Caki2 (cell line): ENCODE measurements at places on chromosomes 6 and 20. TPM values are rescaled to one million over a fixed set of nuclear protein-coding genes. Genes with fewer than 3 reads are reported as not detected.

The KHDC1 gene
- total RNA-seq, result 0.14 and 3.3 TPM in 2 replicates

The HTR1B gene
- total RNA-seq, result not detected in 2 replicates

The NMBR gene
- total RNA-seq, result not detected in 2 replicates

The DNAH8 gene
- not detected in 2 replicates for total RNA-seq

The WFDC12 gene
- not detected in 2 replicates for total RNA-seq

The SAMD10 gene
- 0.95 and 1.2 TPM in 2 replicates for total RNA-seq

The SGK2 gene
- total RNA-seq, result 40.6 and 45.5 TPM in 2 replicates

The POLH gene
- 23.5 and 39.0 TPM in 2 replicates for total RNA-seq

The FAM209A gene
- not detected in 2 replicates for total RNA-seq

The PNISR gene
- total RNA-seq, result 7.1 and 11.8 TPM in 2 replicates

The NFKBIL1 gene
- total RNA-seq, result 52.6 and 56.1 TPM in 2 replicates

The FAM120B gene
- total RNA-seq, result 6.3 and 10.1 TPM in 2 replicates

The TCF19 gene
- total RNA-seq, result 34.9 and 37.6 TPM in 2 replicates

The CUTA gene
- 303 and 346 TPM in 2 replicates for total RNA-seq

The TMEM217 gene
- 0.74 TPM in 1 of 2 replicates, not detected in the other for total RNA-seq

The DUSP15 gene
- 3.9 TPM in 1 of 2 replicates, not detected in the other for total RNA-seq

The BNIP5 gene
- total RNA-seq, result not detected in 2 replicates

The PDE7B gene
- total RNA-seq, result 0.07 and 0.14 TPM in 2 replicates

The DDO gene
- total RNA-seq, result 2.1 and 6.9 TPM in 2 replicates

The EPPIN gene
- total RNA-seq, result not detected in 2 replicates

The HLA-DRA gene
- total RNA-seq, result not detected in 2 replicates

The COL9A3 gene
- not detected in 2 replicates for total RNA-seq

The LY86 gene
- total RNA-seq, result not detected in 2 replicates

The PTGIS gene
- not detected in 2 replicates for total RNA-seq

The SALL4 gene
- total RNA-seq, result 2.9 TPM in 1 of 2 replicates, not detected in the other

The MLIP gene
- total RNA-seq, result not detected in 2 replicates

The AHCY gene
- total RNA-seq, result 247 and 297 TPM in 2 replicates

The GNMT gene
- 1.5 TPM in 1 of 2 replicates, not detected in the other for total RNA-seq

The LY6G5C gene
- 0.30 TPM in 1 of 2 replicates, not detected in the other for total RNA-seq
